GM12891 (cell line): ENCODE measurements at places on chromosomes 3 and 15.

GRCh38 chr15:93152951-93153350, 63.9 kb upstream of the RGMA start:
- DNase-seq = no peak

- no peak for DNase-seq
These were observed 8.6 kb downstream of the PLA2G4D start for GRCh38 chr15:42085721-42086120.

- DNase-seq = no peak
These were observed 4.9 kb downstream of the DUSP7 start for GRCh38 chr3:52051444-52051843.

- DNase-seq = no peak
These were observed 5.6 kb upstream of the ISLR start for GRCh38 chr15:74167891-74168331.

DNA sequence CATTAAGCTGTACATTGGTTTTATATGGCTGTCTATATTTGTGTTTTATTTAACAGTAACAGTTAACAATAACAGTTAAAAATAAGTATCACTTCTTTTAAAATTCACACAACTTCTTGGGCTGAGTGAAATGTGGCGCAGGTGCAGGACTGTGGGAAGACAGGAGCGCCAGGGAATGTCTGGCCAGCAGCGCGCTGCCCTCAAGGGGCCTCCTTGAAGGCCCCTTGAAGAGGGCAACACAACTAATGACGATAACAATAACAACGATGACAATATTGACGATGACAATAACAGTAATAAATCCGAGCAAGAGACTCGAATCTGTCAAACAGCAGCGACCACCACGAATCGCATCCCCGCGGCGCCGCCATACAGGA, 411 bp upstream of the PPP2R3A start:
- no peak for DNase-seq

- DNase-seq = no peak
These were observed 338.2 kb upstream of the ATP10A start for GRCh38 chr15:26201177-26201858.

DNA sequence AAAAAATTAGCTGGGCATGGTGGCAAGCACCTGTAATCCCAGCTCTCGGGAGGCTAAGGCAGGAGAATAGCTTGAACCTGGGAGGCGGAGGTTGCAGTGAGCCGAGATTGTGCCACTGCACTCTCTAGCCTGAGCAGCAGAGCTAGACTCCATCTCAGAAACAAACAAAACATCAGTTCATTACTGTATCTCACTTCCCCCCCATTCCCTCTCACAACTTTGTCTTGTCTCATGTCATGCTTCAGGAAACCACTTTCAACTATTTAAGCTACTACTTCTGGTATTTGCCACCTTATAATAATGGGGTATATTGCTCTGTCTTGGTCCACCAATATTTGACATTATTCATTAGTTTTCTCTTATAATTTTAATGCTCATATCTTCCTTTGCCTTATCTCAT, 26.2 kb downstream of the PIK3CA start:
- no peak for DNase-seq
